Anterior cingulate cortex (tissue), 58 donors: ENCODE measurements at places on chromosomes 4 and X.

GRCh38 chr4:7423391-7423790 lies 11.3 kb downstream of the PSAPL1 start:
- no peak for DNase-seq

DNA sequence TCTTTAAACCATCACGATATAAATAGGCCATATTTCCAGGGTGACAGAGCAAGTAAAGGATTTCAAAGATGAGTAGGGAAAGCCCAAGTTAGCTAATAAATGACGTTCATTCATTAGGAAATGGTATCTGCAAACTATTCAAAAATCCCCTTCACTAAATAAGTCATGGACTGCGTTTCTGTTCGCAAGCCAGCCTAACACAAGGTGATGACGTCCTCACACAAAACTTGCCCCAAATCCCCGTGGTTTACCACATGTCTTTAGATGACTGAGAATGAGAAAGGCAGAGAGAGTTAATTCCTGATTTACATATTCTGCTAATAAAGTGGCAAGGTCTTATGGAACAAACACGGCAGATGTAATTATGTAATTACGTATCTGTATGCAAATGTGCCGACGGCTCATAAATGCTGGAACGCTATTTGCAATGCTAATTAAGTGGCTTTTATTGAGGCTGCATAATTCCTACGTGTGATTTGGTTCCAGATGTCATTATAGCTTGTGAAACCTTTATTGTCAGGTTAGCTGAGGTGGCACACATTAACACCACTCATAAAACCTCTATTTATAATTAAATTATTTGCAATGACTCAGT lies 437.7 kb upstream of the FRG1 start:
- DNase-seq, result no peak

DNA sequence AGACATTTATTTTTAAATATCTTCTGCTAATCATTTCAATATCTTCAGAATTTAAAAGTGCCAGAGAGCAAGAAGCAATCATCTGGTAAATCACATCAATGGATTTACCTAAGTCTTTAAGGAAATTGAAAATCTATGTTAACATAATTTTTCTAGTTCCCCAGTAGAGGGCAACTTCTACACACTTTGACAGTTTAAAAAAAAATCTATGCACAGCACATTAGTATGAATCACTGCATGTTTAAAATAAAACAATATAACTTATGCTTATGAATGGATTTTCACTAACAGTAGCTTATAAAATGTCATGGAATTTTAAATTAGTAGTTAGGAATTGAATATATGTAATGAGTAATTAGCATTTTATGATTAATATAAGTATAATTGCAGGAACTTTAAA lies 126.5 kb downstream of the REELD1 start:
- no peak for DNase-seq

DNA sequence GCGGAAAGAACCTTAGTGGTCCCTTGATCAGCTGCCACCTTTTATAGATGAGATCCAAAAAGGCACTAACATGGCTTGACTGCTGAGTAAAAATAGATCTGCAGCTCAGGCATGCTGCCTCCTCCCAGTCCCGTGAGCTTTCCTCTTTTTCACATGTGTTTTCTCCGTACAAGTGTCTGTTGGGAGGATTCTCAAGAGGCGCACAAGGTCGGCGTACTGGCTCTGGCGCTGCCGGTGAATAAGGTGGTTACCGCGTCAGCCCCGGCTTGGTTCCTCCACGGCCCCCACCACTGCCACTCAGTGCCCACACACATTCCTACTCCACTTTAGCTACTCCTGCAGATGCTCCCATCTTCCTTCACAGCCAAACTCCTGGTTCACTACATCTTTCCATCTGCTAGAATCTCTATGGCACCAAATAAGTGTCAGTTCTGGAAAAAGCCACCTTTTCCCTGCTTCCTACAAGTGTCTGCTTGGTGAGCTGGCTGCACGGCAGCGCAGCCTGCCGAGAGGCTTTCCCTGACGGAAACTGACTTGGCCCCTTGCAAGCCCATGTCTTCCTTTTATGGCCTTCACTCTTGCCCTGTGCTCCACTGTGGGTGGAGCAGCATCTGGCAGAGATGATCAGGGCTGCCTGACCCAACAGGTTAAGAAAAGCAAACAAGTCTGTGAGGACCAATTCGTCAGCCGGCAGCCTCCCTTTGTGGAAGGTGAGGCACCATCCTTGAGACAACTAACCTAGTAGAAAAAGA lies 99.8 kb downstream of the KLHL8 start:
- no peak for DNase-seq

DNA sequence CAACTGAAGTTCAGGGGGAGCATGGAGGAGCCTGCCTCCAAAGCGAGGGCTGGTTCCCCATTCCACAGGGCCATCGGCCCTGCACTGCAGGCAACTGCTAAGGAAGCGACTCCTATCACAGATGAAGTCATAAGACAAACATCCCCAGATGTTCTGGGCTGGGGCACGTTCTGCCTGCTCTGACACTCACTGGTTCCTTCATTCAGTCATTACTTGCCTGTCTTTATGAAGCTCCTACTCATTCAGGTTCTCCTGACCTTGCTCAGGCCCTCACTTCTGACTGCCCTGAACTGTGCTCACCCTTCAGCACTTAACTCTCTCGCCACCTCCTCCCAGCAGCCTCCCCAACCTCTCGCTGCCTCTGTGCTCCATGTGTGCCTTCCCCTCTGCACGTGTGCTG lies 2.5 kb upstream of the SLC2A9 start:
- no peak for DNase-seq

DNA sequence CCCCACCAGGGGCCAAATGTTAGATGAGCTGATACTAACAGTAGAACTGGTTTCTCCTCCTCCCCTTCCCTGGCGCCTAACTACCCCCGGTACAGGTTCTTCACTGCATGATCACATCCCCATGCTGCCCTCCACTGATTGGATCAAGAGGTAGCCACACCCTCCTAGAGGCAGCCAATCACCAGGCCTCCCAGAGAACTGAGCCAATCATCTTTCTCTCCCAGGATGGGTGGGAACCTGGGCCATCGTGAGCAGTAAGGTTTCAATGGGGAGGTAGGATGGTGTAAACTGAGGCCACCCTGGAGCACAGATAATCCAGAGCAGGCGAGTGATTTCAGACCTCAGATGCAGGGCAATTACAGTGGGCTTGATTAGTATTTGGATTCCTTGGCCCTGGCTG lies 64.2 kb downstream of the PPP2R2C start:
- no peak for DNase-seq

DNA sequence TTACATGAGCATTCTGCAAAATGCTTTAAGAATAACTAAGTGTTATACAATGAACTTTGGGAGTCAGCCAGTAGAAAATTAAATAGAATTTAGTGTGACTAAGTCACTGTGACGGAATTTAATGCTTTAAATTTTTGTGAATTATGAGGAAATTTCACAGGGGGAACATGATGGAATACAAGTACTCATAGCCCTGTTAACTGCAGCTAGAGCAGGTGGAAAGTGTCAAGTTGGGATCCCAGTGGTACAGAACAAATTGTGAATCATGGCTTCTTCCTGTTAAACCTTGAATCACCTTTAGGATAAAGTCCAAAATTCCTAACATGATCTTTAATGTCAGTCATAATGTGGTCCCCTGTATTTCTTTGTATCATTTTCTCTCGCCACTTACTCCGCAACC lies 212.2 kb upstream of the CENPE start:
- no peak for DNase-seq

DNA sequence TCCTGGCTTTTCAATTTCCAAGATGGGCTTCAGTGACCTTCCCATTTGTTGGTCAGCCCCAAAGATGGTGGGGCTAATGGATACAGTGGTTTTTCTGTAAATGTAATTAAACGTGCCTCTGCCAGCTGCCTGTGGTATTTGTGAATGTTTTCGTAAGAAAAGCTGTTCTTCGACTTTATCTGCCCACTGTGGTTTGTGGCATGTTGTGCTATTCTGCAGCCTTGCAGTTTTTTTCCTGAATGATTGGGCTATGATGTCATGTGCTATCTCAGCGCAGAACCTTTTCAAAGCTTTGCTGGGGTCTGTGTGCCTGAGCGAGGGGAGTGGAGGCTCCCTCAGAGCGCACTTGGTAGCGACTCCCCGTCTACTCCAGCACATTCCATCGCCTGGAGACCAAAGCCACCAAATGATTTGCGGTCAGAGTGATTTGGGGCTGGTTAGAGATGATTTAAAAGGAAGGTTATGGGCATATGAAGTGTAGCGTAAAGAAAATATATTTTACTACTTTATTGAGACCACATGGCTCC lies 137.5 kb downstream of the PALLD start:
- no peak for DNase-seq

DNA sequence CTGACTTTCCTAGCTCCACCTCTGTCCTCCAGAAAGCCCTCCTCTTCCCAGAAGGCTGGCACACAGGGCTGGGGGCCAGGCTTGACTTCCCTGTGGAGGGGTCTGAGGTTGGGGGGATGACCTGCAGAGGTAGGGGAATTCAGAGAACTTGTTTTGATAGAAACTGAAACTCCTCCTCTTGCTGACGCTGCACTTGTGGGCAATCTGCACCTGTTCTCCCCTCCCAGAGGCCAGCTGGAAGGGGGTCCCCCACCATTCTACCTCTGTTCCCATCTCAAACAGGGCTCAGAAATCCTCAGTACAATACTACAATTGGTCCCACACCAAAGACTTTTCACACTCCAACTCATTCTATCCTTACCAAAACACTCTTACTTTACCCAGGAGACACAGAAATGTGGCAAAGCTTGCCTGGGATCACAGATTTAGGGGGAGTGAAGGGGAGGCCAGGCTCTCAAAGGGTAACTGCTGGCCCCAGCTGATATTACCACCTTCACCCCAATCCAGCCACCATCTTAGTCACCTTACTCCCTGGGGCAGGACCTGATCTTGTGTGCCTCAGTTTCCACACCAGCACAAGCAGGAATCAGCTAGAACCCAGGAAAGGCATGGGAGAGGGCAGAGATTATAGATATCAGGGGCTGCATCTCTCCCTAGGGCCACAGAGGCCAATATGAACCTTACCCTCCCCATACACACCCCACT lies 18.5 kb downstream of the OTUD5 start:
- DNase-seq, result no peak

GRCh38 chr4:129223945-129224344 lies 128.0 kb downstream of the C4orf33 start:
- DNase-seq, result no peak

GRCh38 chrX:11010476-11010875 lies 100.7 kb upstream of the HCCS start:
- no peak for DNase-seq

DNA sequence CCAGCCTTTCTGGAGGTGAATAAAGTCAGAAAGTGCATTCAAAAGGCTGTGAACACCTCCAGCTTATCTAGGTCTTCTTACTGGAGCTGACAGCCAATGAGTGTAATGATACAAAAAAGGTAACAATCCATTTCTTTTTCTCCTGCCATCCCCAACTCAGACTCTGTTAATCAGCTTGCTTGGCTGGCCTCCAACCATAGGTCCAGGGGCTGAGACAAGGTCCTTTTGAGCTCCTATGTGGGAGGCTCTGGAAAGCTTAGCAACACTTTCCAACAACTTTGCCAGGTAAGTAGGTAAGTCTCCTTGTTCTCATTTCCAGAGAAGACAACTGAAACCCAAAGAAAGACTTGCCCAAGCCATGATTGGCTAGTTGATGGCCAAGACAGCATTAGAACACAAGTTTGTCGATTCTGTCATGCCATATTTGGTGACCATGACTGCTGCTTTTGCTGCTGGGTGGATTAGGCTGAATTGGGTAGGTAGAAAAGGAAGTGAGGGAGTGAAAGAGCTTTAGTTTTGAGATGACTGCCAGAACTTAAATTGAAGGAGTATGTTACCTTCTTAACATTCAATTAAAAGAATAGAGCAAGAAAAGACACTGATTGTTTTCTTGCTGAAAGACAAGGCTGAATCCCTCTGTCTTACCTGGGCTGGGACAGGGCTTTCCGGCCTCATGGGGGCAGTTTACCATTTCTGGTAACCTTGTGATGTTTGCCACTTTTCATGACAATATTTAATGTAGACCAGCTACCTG lies 22.8 kb downstream of the VSIG4 start:
- no peak for DNase-seq

DNA sequence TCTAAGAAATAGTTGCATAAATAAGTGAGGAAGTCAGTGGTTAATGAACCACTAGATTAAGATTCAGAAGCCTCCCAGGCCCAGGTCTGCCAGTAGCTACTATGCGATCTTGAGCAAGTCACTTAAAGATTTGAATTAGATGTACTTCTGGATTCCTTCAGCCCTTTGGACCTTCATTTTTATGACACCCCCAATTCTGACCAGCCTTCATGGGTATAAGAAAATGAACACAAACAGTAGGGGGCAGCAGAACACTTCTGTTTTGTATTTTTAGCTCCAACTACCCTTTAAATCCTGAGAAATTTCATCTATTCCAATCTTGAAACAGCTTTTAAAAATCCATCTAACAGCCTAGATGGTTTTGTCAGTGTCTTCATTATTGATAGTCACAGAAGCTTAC lies 19.0 kb downstream of the TMEM47 start:
- no peak for DNase-seq

DNA sequence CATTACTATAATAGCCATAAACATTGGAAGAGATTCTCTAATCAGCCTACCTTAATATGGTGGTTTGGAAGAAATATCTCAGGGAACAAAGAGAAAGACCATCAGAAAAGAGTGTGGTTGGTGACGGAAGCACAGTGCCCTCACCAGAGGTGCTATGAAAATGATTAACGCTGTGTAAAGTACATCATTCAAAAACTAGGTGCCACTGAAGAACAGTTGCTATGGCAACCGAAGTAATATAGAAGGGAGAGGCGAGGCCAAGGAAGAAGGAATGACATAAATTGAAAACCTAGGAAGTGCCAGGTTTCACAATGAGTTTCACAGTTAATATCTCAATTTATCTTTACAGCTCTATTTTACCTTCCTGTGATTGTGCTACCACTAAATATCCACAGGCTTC lies 57.0 kb upstream of the ARSJ start:
- no peak for DNase-seq

GRCh38 chr4:16111533-16111932 lies 27.7 kb upstream of the PROM1 start:
- no peak for DNase-seq

- DNase-seq, result no peak
These were observed 1.2 kb upstream of the TMEM33 start for GRCh38 chr4:41933997-41934503.

DNA sequence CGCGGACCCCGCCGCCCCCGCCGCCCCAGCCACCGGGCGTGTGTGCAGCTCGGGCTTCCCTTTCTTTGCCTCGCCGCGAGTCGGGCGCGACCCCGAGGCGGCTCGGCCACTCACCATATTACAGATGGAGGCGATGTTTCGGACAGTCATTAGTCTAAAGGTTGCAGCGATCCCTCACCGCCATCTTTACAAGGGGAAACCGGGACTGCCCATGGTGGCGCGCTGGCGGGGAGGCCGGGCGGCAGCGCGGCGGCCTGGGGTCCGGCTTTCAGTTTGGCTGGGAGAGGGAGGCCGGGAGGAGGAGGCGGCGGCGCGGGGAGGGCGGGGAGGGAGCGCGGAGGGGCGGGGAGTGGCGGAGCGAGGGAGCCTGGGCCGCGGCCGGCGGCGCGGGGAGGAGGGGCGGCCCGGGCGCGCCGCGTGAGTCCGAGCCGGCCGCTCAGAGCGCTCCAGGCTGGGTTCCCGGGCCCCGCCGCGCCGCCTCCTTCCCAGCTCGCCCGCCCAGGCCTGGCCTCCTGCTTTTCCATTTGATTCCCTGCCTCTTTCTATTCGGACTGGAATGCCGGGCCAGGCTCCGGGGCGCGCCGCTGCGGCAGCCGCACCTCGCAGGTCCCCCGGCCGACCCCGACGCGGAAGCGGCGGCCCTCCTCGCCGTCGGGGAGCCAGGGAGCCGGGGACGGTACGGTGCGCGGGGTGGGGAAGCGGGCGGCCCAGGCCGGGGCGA lies at the start of gene USP46:
Gene USP46, minus strand, starts transcription at position 301 of the 721 bp plus-strand sequence. Its CDS starts 151 bp downstream, at position 150.
- peak; percentile 49 for DNase-seq

- no peak for DNase-seq
These were observed 233.8 kb upstream of the CPEB2 start for GRCh38 chr4:14768449-14768848.
